ENCODE measurements at places on chromosomes 4 and X. TPM values are rescaled to one million over a fixed set of nuclear protein-coding genes. Genes with fewer than 3 reads are reported as not detected.

The NAT8L gene
- 2.0 TPM for total RNA-seq

The SSX5 gene
- total RNA-seq = not detected

The DEFB131A gene
- not detected for total RNA-seq

The ESX1 gene
- not detected for total RNA-seq

The PRRG1 gene
- 10.8 TPM for total RNA-seq

The AMBN gene
- not detected for total RNA-seq

The NPY2R gene
- total RNA-seq = 0.07 TPM

The AMER1 gene
- total RNA-seq = 4.3 TPM

The FABP2 gene
- total RNA-seq = not detected

The SPIN4 gene
- 9.0 TPM for total RNA-seq

The CWH43 gene
- total RNA-seq = 3.0 TPM

The ANKRD37 gene
- 18.7 TPM for total RNA-seq

The RPL34 gene
- total RNA-seq = 478 TPM

The ZNF595 gene
- total RNA-seq = 7.4 TPM

The HELT gene
- not detected for total RNA-seq

The SPANXN3 gene
- not detected for total RNA-seq

The MYOZ2 gene
- total RNA-seq = not detected

The CLCN4 gene
- total RNA-seq = 16.3 TPM

The TMPRSS11A gene
- not detected for total RNA-seq

The MORC4 gene
- total RNA-seq = 25.7 TPM

The ARAP2 gene
- 13.2 TPM for total RNA-seq

The ZNF280C gene
- 4.6 TPM for total RNA-seq

The CXorf65 gene
- total RNA-seq = not detected

The RPS6KA6 gene
- total RNA-seq = 4.7 TPM

The MTCP1 gene
- 17.9 TPM for total RNA-seq

The GIMD1 gene
- 0.22 TPM for total RNA-seq

The DCAF4L1 gene
- total RNA-seq = 0.63 TPM

The HSD17B13 gene
- not detected for total RNA-seq

The MUC7 gene
- total RNA-seq = not detected

The ZAR1 gene
- not detected for total RNA-seq

The UGT2B10 gene
- not detected for total RNA-seq

The SLC34A2 gene
- not detected for total RNA-seq

The DCAF12L2 gene
- total RNA-seq = 0.44 TPM

The FHL1 gene
- 42.4 TPM for total RNA-seq

The CCKAR gene
- total RNA-seq = not detected

The JCHAIN gene
- not detected for total RNA-seq

Data from PC-3 (cell line).